ENCODE measurements at places on chromosomes 2 and 18.

DNA sequence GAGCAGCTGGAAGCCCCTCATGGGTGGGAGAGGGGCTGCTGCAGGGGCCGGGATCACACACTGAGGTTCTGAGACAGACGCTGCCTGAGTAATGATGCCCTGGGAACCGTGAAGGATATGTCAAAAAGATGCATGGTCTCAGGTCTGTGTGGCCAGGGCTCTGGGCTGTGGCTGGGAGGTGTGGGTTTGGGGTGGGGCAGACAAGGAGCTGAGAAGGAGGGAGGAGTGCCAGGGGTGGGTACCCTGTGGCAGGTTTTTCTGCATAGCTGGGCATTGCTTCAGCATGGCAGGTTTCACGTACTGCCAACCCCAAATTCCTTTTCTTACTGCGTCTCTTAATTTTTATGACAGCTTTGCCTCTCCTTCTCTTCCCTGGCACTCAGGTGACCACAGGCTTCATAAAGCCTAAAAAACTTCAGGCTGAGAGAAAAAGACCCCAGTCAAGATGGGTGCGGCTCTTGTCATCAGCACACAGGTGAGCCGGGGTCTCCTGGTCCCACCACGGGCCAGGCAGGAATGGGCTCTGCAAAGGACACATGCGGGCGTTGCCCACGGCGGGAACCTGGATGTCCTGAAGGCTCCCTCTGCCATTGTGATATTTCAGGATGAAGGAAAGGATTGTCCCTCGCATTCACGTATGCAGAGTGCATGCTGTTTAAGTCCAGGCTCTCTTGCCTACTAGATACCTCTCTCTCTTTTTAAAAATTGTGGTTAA lies 18.0 kb downstream of the MALL start:
- DNase-seq: no peak

DNA sequence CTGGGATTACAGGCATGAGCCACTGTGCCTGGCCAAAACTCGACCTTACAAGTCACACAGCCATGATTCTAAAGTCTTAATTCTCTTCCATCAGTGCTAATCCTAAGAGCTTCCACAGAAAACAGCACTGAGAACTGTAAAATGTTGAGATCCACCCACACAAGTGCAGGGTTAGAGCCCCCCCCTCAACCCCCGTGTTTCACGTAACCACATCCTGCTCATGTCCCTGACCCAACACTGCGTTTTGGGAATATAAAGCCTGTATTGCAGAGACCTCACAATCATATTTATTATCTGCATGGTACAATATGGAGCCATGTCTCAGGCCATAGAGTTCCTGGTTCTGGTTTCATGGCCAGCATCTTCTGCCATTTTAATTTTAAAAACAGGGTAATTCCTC lies 110.8 kb downstream of the GBX2 start:
- DNase-seq: no peak

- DNase-seq: peak; percentile 57
Measured at GRCh38 chr2:72973566-72974435, 56.5 kb downstream of the EMX1 start.

DNA sequence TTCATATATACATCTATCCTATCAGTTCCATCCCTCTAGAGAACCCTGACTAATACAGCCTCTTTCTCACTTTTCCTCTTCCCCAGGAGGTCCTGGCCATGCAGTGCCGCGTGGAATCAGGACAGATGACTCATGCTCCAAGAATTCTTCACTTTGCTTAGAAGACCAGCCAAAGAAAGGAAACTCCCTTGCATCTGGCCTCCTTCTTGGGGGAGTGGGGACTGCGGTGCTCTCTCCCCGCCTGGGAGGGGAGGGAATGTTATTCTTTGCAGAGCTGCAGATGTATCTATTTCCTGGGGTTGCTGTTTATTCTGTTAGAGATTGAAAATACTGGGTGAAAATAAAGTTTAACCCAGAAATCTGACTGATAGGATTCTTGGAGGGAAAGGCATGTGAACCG lies 111.5 kb upstream of the SH3BP4 start:
- DNase-seq: no peak

- DNase-seq: no peak
Measured at GRCh38 chr2:25269233-25269632, 72.5 kb downstream of the DNMT3A start.

GRCh38 chr2:3738454-3738853 lies 35.1 kb downstream of the DCDC2C start:
- DNase-seq: peak; percentile 2

DNA sequence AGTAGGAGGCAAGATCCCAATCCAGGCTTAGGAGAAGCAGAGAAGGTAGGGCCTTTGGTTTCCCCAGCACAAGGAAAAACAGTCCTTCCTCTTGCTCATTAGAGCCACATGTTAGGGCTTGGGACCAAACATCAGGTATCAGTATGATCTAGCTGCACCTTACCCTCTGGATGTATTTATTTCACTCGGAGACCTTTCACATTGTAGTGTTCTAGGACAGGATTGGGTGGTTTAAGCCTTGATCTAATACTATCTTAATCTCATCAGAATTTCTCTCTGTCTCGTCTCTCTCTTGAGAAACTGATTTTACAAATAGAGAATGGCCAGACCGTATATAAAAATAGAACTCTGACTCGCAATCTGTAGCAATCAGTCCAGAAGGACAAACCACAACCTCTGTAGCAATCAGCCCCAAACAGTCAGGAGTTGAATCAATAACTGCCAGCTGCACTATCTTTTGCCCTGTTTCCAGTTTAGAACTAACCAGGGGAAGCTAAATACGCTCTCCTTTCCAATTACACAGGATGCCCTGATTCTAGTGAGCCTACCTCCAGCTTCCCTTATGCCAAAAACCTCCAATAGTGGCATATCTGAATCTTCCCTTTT lies 207.1 kb downstream of the TDRD15 start:
- no peak for DNase-seq

DNA sequence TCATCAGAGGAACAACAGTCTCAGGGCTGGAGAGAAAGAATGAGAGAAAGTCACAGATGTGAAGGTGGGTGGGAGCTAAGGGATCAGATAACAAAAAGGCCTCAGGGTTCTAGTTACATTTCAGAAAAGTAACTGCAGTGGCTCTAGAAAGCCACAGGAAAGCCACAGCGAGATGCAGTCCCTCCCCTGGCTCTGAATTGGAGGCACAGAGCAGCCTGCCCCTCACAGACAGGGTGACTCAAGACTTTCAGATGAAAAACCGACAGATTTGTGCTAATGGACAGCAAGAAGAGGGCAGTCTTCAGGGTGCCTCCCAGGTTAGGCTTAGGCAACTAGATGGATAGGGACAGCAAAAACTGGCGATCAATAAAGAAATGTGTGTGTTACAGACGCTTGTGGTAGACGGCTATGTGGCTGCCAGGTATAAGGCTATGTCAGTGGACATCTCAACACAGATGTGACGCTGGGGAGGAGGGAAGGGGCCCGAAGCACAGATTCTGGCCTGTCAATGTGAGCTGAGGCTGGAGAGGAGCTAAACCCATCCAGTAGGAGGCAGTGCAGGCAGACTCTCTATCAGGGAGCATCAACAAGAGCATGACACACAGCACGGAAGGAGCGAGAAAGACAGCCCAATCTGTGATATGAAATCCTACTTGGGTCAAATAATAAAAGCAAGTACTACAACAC lies 26.2 kb downstream of the UNC50 start:
- no peak for DNase-seq

DNA sequence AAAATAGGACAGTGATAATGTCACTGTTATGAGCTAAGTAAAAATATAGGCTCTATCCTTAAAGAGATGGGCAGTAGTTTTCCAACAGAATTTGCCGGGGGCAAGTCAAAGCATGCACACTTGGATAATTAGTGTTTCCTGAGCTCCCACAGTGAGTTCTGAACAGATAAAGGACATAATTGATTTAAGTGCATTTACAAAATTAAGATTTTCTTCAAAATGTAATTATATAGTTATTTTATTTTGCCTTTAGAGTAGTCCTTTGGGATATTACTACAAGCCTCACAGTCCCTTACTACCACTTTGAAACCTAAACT lies 107.6 kb downstream of the RAPGEF4 start:
- DNase-seq: no peak

DNA sequence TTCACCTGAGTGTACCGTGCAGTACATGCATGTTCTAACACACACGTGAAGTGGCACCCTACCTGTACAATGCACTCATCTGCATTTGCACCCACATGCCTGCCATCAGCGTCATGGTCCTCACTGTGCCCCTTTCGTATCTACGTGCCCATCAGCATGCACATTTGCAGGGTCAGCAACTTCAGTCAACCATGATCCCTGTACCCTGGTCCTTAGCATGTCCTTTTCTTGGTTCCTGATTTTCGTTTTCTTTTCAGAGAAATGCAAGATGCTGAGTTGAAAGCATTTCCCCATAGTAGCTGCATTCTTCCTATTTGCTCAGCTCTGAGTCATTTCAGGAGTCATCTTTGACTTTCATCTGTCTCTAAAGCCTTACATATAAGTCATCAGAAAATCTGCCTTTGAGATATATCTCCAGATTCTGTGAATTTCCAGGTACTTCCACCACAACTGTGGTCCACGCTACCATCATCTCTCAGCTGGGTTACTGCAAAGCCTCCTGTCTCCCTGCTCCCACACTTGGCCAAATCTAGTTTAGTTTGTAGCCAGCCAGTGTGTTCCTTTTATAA lies 14.7 kb upstream of the PUM2 start:
- DNase-seq: no peak

DNA sequence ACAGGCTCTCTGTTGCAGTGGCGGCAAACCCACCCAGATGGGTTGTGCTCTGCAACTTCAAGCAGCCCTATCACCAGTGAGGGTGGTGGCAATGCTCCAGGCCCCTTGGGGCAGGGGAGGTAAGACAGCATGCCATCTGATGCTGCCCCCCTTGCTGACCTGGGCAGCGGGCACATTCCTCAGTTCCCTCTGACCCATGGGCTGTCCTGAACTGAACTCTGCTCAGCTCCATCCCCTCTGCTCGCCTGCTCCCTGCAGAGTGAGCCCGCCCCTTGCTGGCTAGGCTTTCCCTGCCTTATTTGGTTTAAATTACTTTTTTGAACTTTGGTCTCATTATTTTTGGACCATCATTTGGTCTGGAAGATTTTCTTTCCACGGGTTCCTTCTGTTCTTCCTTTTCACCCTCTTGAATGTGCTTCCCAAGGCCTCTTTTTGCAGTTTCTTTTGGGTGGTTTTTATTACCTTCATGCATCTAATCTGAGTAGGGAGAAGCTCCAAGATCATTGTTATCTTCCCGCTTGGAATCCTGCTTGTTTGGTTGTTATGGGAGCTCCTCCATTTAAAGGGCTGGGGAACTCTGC lies 565.4 kb downstream of the TNS1 start:
- DNase-seq: no peak

- DNase-seq: no peak
Measured at GRCh38 chr2:172095905-172096625, 6.6 kb downstream of the DLX2 start.

DNA sequence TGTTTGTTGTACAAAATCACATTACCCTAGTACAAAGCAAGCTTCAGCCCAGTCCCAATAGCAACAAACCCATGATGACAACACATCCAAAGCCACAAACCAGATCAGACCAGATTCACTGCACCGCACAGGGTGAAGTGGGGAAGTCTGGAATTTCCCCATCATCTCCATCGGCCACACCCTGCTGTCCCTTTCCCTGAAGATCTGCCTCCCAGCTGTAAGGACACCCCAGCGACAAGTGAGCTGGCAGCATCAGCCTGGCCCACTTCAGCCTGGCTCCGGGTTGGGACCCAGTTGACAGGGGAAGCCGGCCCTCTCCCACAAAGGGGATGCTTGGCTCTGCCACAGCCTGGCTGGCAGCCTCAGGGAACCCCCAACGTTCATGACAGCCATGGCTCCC lies 207.6 kb downstream of the MGAT5 start:
- no peak for DNase-seq

DNA sequence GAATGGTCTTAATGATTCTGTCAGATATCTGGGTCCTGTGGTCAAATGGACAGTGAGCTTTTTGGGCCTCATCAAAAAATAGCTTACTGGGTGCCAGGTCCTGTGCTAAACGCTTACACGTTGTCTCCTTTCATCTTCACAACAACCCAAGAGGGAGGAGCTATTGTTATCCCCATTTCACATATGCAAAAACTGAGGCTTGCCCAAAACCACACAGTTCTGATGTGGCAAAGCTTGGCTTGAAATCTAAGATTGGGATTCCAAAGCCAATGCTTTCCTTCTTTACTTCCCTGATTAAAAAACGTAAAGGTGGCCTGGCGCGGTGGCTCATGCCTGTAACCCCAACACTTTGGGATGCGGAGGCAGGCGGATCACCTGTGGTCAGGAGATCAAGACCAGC lies 69.3 kb downstream of the ACTR2 start:
- no peak for DNase-seq

GRCh38 chr2:191844706-191845105 lies 2.2 kb downstream of the CAVIN2 start:
- no peak for DNase-seq

DNA sequence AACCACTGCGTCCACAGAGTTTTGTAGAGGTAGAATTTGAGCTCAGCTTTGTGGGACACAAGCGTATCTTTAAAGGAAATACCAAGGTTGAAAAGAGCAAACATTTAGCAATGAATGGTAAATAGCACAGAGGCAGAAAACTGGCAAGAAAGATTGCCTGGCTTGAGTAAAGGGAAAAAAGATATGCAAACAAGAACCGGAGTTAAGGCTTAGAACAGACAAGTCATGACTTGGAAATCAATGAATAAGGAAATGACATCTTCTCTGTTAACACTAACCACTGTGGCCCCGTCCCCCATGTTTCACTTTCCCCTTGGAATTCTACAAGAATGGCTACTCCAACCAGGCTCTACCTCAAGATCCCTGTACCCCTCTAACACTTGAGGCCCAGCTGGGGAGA lies 3.8 kb downstream of the STAM2 start:
- no peak for DNase-seq

- no peak for DNase-seq
Measured at GRCh38 chr2:148965623-148966437, 72.7 kb upstream of the LYPD6B start.

DNA sequence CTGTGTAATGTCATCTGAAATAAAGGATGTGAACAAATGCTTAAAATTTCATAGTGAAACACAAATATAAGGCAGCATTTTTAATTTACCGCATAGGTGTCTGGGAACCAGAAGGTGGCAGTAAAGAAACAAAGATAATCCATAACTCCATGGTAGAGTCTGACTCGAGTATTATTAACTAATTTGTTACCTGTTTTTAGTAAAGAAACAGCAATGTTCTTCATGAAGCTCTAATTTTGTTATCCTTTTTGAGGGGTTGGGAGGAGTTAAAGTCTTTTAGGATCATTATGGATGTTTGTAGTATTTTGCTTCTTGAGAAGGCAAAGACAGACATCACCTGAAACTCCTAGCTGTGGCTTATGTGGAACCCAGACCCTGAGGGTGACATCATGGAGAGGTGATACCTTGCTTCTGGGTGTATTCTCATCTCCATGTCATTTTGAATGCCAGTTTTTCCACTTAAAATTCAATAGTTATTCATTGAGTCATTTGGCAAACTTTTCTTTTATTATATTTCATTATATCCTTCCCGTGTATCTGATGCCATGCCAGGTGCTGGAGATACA lies 286.2 kb upstream of the EPAS1 start:
- peak; percentile 9 for DNase-seq
